ENCODE measurements at places on chromosomes 5 and 9.

DNA sequence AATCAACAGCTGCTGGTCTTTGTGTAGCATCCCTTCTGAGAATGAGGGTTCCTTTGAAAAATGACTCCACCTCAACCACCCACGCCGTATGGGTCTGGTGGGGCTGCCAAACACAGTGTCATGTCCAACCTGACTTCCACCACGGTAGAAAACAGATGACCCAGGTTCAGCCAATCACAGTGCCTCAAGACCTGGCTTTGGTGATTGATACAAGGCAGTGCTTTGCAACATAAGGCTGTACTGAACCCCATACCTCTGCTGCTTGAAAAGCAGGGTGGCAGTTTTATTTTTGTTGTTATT lies 11.5 kb upstream of the TGFBR1 start:
- DNase-seq, result no peak

- DNase-seq, result no peak
These were observed 586.5 kb downstream of the CETN3 start for GRCh38 chr5:89823046-89823445.

DNA sequence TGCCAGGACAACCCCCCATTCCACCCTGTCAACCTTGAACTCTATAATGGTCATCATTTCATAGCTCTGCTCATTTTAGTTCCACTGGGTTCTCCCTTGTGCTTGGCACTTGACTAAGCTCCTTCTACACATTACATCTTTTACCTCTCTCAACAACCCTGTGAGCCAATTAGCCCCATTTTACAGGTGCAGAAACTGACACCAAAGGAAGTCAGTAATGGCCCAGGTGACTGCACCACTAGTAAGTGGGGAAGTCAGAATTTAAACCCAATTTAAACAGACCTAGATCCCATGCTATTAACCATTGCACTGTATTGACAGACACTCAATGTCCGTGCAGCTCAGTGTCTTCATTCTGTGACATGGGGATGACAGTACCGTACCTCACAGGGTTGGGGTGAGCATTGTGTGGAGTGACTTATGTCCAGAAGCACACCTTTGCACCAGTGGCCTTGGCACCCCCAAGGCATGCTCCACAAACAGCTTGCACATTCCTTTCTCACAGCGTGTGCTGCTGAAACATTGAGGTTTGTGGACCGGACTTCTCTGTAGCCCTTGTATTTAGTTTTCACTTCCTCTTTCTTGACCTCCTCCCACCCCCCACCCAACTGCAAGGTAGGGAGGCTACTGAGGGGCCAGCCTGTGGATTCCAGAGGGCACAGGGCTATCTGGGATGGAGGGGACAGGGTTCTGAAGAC lies 23.1 kb downstream of the IRF1 start:
- no peak for DNase-seq

DNA sequence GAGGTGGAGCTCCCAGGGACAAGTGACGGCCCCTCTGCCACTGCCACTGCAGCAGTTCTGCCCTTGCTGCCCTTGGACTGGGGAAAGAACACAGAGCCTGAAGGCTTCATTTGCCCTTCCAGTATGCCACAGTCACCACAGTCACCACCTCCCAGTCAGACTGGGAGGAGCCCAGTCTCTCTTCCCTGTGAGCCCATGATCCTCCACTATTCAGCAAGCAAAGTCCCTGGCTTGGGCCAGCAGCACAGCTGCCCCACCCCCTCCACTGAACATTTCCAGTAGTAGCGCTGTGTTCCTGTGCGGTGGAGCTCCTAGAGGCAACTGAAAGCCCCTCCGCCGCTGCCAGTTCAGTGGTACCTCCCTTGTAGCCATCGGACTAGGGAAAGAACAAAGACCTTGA lies 329.4 kb downstream of the MAN2A1 start:
- no peak for DNase-seq

DNA sequence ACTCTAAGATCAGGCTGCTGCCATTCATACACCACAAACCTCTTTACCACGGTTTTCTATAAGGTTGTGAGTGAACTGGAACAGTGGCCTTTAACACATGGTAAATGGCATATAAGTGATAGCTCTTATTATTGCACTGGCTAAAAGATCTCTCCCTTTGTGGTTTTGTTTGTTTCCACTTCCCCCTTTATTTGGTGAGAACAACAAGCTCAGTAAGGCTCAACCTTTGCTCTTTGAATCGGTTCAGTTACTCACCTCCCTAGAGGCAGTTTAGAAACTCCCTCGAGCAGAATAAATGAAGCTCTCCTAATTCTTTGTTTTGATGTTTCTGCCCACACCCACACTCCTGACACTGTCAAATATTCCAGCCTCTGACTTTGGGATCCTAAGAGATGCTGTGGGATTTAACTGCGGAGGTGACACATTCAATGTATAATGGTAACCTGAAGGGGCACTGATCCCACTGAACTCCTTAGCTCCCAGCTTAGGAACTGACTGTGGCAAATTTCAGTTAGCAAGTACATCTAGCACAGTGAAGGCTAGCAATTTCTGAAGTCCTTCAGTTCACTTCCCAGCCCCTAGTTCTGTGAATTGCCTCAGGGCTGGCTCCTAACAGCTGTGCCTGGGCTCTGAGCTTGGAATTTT lies 22.5 kb upstream of the RAD23B start:
- DNase-seq, result no peak

DNA sequence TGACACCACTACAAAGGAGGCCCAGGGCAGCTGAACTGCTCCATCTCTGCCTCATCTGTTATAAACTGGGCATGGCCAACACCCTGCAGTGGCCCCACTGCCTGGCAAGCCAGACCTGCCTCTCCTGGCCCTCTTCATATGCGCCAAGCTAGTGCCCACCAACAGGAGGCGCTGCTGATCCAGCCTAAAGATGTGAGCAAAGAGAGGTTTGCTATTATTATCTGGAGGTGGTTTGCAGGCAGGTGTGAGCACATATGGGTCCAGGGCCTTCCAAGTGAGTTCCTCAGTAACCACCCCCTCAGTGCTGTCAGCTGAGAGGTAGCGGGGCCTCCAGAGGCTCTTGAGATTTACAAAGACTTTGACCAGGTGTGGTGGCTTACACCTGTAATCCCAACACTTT lies 232.2 kb downstream of the SYK start:
- DNase-seq, result no peak

DNA sequence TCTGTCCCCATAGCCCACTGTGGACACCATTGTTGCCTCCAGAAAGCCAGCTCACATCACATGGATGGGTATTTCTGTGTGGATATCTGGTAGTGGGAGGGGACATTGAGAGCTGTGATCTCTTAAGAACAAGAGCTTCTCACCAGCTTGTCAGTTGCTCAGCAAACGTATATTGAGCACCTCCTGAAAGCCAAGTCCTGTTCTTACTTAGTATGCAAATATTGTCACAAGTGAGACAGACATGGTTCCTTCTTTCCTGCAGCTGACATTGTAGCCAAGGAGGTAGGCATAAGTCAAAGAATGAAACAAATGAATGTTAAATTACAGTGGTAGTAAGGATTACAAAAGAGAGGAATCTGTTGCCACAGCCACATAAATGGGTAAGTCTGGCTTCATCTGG lies 3.8 kb downstream of the TCOF1 start:
- DNase-seq, result no peak

- no peak for DNase-seq
These were observed 91.1 kb upstream of the PPP1R26 start for GRCh38 chr9:135388530-135388929.

DNA sequence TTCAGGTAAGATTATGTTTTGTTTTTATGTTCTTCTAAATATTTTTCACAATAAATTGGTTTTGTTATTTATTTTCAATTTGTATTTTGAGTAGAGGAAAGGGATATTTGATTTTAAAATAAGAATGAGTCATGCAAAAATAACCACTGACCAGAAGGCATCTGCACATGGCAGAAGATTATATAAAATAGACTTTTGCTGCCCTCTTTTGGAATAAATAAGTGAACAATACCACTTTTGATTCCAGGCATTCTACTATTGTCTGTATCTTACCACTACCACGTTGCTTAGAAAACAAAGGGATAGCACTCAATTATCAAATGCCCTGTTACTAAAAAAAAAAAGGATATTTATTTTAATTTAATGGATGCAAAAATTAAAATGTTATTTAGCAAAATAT lies 227.3 kb upstream of the ITGA1 start:
- peak; percentile 59 for DNase-seq

DNA sequence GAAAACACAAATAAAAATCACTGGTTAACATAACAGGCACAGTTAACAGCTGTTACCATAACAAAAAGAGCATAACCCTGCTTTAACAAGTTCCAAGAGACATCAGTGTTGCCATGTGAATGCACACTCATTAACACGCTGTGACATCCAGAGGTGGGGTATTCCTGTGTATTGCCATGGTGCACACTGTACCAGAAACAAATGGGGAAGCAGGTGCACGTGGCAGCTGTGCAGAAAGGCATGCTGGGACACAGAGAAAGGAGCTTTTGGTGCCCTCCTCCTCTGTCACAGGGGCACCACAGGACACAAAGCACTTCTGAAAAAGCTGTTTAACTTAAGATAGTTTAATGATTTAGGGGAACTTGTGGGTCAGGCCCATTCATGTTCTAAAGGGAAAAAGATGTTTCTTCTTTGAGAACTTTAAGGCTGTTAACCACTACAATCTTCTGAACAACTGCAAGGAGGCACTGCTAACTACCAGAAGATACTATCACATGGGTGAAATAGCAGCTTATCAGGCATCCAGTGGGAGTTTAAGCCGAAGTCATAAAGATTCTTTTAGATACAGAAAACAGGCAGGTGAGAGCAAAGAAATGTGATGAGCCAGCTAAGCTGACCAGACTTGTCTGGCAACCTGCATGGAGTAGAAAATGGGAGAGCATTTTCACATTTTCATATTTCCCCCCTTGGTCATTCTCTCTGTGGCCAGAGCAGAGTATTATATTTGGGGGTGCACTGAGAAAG lies 56.4 kb upstream of the GOLPH3 start:
- no peak for DNase-seq

GRCh38 chr9:108953983-108954574 lies 19.9 kb downstream of the ABITRAM start:
- peak; percentile 14 for DNase-seq

DNA sequence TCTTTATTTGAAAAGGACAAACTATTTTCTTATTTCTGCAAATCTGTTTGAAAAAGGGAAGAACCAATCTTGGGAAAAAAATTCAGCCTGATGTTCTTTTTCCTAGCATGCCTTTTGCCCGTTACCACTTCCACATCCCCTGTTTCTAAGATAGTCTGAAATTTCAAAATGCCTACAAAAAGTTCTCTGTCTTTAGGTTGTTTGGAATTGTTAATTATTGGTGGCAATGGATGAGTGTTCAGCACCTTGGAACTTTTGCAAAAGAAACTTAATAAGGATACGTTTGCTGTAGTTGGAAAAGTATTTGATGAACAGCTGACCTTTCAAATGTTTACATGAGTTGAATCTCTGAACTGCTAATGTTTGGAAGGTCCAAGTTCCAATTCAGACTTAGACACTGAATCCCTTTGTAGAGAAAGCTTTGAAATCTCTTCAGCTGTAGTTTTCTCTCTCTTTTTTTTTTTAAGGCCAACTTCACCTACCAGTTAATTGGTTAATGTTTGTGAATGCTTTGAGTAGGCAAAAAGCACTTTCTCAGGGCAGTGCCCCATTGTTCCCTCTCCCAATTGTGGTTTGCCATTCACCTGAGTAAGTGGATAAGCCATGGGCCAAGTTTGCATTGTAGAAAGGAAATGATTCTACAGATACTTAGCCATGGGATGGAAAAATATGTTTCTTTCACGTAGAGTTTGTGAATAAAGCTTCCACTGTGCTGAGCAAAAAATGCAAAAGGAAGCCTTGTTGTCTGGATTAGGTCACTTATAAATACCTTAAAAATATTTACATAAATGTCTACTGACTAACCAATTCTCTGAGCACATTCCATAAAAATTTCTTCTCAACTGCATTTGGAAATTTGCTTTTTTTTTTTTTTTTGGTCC lies 156.4 kb upstream of the ELL2 start:
- DNase-seq, result no peak

- DNase-seq, result no peak
These were observed 283.5 kb downstream of the PBX3 start for GRCh38 chr9:126030716-126031115.
